NCI-H2107 (cell line): ENCODE measurements at places on chromosomes 13 and 19.
A peak's percentile ranks its signal among the peaks of the same experiment; 100 is the strongest.

GRCh38 chr13:35917252-35917941 lies 213.8 kb downstream of the DCLK1 start:
- DNase-seq = no peak

DNA sequence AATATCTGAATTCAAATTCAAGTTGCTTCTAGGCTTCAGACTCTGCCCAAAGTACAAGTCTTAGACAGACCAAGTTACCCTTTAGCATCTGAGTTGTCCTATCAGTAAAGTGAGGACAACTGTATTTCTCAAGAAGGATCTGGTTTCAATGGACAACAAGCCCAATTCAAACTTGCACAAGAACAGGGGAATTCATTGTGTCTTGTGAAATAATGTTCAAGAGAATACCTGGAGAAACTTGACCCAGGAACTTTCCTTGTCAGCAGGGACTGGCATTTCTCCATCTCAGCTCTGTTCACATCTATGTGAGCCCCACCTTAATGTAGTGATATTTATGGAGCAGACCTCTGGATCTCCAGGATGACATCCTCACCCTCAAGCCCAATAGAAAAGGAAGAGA lies 894.9 kb upstream of the SLC10A2 start:
- DNase-seq = no peak

DNA sequence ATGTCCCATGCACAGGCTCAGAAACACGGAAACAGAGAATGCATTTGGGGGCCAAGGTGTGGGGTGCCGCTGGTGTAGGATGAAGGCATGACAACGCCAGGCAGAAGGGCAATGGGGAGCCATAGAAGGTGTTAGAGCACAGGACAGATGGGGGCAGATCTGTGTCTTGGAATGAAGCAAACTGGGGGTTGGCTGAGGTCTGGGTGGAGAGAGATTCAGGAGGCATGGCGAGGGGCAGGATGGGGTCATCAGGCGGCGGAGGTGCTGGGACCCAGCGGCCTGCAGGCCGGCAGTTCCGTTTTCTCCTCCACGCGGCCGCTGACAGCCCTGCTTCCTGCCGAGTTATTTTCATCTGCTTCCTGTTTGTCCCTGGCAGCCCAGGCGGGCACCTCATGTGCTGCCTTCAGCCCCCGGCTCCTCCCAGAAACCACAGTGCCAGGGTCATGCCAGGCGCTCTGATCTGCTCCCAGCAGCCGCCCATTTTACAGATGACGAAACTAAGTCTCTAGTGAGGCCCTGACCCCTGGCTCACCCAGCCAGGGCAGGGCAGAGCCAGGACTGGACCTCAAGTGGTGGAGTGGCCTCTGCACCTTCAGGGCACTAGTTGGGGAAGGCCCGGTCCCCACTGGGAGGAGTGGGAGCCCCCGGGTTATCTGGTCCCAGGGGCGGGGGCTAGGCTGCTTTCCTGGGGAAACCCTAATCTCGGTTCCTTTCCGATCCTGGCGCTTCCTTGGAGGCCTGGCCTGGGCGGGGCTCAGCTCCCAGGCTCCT lies 2.2 kb downstream of the ARHGAP45 start:
- no peak for DNase-seq

DNA sequence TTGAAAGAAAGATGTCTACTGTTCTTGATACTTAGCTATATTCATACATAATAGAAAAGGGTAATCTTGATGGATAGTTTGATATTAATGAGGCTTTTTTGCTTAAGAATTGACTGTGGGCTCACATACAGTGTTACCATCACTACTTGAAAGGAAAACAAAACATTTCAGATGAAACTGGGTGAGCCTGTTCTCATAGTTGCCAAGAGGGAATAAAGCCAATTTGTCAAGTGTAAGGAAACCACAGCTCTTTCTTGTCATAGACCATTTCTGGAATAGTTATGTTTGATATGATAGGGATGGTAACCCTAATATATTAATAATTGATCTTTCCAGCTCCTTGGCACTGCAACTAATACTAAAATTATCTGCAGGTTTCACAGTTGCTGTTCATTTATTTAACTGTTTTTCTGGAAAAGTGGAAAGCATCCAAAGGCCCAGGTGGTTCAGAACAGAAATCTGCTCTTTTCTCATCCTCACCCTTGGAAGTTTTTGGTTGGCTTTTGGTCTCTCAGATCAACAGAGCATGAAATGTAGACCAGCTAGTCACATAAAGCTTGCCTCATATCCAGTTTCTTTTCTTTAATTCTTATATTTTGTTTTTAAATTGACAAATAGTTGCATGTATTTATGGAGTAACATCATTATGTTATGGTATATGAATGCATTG lies 43.2 kb downstream of the ARHGEF7 start:
- no peak for DNase-seq

DNA sequence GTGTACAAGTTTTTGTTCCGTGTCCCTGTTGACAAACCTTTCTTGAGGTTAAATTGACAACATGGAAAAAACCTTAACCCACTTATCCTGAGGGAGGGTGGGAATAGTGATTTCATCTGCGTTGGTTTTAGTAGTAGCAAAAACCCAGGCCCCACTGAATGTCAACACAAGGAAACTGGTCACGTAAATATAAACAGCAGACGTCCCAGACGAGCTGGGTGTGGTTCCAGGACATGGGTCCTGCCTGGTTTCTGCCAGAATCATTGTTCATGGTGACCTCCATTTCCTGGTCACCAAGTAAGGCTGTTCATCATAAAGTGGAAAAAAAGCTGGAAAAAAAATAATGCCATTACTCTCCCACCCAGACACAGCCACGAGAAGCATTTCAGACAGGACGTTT lies 16.9 kb upstream of the F2RL3 start:
- DNase-seq = no peak

DNA sequence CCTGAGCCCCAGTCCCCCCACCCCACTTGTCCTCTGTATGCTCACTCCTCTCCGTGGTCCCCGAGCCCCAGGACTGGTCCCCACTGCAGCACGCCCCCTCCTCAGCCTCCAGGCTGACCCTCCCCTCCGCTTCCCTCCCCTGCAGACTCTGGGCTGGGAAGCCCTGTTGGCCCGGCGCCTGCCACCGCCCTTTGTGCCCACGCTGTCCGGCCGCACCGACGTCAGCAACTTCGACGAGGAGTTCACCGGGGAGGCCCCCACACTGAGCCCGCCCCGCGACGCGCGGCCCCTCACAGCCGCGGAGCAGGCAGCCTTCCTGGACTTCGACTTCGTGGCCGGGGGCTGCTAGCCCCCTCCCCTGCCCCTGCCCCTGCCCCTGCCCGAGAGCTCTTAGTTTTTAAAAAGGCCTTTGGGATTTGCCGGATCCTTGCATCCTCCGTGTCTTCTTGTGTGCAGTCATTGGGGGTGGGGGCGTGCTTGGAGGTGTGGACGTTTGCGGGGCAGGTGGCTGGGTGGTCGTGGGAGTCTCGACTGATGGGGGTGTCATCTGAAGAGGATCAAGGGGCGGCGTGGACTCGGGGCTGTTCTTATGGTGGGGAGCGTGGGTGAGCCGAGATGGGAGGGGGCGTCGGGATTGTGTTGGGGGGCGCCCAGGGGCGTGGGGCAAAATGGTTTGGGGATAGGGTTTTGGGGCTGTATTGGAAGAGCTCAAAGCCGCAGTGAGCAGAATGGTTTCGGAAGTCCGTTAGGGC lies 3.5 kb downstream of the PTGER1 start:
- DNase-seq = no peak

- no peak for DNase-seq
These were observed 94.1 kb downstream of the STK24 start for GRCh38 chr13:98482476-98483444.

GRCh38 chr13:76764429-76764828 lies 121.8 kb downstream of the KCTD12 start:
- no peak for DNase-seq

DNA sequence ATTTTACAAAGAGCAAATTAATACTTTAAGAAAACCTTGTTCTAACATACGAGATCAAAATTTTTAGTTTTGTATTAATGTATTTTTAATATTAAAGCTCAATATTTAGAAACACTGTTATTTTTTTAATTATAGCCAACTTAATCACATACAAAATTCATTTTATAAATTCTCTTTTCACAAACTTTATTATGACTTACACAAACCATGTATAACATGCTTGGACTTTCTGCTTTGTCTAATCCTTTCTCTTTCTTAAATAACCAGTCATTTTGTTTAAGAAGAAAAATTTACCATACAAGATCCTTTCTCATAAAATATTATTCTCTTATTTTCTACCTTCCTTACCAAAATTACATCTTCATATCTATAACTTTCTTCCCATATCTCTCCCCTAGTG lies 62.2 kb downstream of the CYSLTR2 start:
- DNase-seq = no peak

DNA sequence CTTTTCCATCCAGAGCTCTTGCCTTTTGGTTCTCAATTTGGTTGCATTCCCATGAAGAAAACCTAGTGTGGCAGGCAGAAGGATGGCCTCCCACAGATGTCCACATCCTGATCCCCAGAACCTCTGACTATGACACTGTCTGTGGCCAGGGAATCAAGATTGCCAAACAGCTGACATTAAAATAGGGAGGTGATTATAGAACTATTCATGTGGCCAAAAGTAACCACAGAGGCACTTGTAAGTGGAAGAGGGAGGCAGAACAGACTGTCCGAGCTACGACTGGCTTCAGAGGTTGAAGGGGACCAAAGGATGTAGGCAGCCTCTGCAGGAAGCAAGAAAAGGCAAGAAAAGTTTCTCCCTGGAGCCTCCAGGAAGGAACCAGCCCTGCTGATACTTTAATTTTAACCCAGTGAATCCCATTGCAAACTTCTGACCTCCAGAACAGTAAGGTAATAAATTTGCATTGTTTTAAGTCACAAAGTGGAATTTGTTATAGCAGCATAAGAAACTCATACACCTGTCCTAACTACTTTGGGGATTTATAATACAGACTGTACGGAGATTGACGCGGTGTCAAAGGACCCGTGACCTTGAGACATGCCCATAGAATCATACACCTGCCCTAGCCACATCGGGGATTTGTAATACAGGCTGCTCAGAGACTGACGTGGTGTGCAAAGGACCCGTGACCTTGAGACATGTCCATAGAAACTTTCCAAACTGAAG lies 106.5 kb downstream of the ATP11A start:
- DNase-seq = no peak

DNA sequence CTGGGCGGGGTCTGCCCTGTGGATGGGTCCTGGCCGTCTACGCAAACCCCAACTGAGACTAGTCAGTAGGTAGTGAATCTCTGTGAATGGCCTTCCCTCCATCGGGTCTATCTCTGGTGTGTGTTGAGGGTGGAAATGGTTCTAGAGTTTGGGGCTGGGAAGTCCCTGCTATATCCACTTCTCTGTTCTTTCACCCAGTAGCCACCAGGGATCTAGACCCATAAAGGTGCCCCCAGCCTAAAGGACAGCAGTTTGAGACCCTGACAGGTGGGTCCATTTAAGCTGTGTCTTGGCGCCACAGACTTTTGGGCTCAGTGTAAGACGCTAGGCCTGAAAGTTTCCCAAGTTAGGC lies 57.7 kb downstream of the ZNF568 start:
- DNase-seq = no peak

DNA sequence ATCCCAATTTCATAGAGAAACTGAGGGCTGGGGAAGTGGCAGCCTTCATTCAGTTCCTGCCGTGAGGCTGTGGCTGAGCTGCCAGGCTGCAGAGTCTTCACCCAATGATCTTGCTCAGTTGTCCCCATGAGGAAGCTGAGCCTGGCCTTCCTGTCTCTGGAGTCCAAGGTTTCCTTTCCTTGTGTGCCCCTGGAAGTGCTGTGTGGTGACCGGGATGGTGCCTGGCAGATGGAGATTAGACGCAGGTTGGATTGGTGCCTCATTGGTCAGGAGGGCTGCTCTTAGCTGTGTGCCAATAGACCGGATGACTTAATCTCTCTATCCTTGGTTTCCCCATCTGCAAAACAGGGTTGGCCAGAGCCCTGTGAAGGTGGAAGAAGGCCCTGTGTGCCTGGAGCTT lies 24.6 kb downstream of the DNM2 start:
- DNase-seq = no peak

GRCh38 chr19:7159105-7159933 lies 89.8 kb downstream of the ZNF557 start:
- peak; percentile 19 for DNase-seq

GRCh38 chr13:54647275-54647674 lies 1618.7 kb downstream of the OLFM4 start:
- no peak for DNase-seq

- DNase-seq = peak; percentile 5
These were observed 1.2 kb downstream of the SLC7A1 start for GRCh38 chr13:29594303-29594709.

DNA sequence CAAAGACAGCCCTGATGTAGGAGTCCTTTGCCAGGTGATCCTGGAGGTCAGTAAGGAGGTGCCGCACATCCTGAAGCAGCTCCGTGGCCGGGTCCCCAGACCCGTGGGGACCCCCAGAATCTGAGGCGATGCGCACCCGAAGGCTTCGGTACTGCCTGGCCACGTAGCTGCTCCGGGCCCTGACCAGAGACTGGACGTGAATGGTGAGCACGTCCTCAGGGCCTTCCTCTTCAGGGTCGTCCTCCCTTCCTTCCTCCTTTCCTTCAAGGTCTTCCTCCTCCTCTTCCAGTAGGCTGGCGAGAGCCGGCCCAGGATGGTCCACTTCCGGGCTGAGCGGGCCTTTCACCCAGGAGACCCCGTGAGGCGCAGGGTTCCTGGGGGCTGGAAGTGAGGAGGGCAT lies 7.5 kb downstream of the RINL start:
- no peak for DNase-seq

- DNase-seq = no peak
These were observed 12.2 kb downstream of the CBARP start for GRCh38 chr19:1225440-1226226.

DNA sequence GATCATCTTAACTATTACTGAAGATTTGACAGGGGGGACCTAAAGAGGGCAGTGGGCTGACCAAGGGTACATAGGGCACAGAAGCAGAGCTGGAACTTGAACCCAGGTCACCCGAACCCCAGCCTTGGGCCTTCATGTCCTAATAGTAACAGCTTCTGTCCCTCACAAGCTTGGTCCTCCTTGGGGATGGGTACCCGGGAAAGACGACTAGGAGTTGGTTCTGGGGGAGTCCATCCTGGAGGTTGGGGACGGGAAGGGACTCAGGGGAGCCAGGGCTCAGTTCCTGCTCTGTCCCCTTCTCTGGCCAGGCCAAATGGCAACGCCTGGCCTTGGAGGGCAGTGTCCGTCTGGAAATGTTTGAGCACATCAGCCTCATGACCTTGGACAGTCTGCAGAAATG lies 39.6 kb upstream of the CYP4F8 start:
- no peak for DNase-seq

- no peak for DNase-seq
These were observed 17.8 kb upstream of the ZBTB7A start for GRCh38 chr19:4084547-4084877.

- no peak for DNase-seq
These were observed 7.6 kb downstream of the STXBP2 start for GRCh38 chr19:7644550-7644877.

- DNase-seq = no peak
These were observed 11.8 kb upstream of the HMGB1 start for GRCh38 chr13:30477346-30478195.
